ENCODE measurements at places on chromosomes 2 and 18. TPM values are rescaled to one million over a fixed set of nuclear protein-coding genes. Genes with fewer than 3 reads are reported as not detected.

Gene ZC3H8
- total RNA-seq: 8.9 TPM

Gene RAX
- not detected for total RNA-seq

Gene DSG1
- total RNA-seq: 0.32 TPM

Gene GPR35
- 0.07 TPM for total RNA-seq

Gene GPR39
- 10.5 TPM for total RNA-seq

Gene PARD6G
- 18.0 TPM for total RNA-seq

Gene C2orf15
- total RNA-seq: 0.60 TPM

Gene SULT1C3
- not detected for total RNA-seq

Gene TGFBRAP1
- 18.8 TPM for total RNA-seq

Gene INPP1
- 8.3 TPM for total RNA-seq

All from foreskin keratinocyte (primary cell).